ENCODE measurements at places on chromosomes 5 and 9.

DNA sequence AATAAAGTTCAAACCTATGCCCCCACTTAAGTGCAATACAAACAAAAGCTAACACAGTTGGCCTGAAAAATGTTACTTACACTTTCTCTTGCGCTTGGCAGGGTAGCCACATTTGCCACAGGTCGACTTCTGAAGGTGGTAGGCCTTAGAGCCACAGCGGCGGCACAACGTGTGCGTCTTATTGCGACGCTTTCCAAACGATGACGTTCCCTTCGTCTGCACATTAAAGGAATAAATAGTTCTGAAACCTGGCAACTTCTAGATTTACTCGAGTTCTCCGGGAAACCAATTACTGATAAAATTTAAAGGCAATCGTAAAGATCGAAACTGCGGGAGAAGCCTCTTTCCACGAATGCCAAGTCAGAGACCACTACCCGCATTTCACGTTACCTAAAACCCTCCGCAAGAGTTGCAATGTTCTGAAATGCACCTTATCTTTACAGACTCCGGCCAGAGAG is 602 bp downstream of the RPL37 start:
- DNase-seq, result no peak

GRCh38 chr9:27394826-27395201 is 97.9 kb upstream of the EQTN start:
- DNase-seq, result no peak

DNA sequence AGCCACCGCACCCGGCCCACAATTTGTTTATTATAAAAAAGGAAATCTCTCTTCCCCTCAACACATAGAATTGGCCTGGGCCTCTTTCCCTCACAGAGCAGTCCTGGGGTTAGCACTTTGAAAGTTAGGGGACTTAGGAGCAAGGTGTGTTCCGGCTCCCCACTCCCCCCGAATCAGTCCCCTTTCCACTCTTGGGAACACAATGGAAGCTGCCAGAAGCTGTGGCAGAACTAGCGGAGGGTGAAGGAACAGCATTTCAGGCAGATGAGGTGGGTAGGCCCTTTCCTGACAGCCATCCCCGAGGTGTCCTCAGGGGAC is 16.4 kb upstream of the C5orf47 start:
- DNase-seq, result no peak

DNA sequence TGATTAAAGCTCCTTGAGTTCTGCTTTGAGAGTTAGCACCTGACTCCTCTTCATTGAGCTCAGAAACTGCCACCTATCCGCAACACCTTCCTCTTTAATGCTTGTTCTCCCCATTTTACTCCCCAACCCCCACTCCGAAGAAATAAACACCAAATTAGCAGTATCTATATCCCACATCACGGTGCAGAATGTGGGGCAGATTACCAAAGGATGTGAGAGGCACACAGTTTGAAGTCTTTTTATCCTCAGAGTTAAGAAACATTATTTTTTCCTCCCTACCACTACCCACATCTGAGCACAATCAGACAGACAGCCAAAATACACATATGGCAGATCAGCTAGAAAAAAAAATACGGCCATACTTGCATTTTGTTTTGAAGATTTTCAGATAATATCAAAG is 26.1 kb upstream of the IL7R start:
- no peak for DNase-seq

- peak; percentile 1 for DNase-seq
These were observed 34.7 kb downstream of the SHOC1 start for GRCh38 chr9:111759762-111760639.

GRCh38 chr5:150218693-150219035 is 28.8 kb downstream of the SLC6A7 start:
- DNase-seq, result no peak

GRCh38 chr5:181039471-181039870 is 595 bp upstream of the BTNL9 start:
- DNase-seq, result no peak
